NB4 (cell line): ENCODE measurements at places on chromosomes 1 and 21.

DNA sequence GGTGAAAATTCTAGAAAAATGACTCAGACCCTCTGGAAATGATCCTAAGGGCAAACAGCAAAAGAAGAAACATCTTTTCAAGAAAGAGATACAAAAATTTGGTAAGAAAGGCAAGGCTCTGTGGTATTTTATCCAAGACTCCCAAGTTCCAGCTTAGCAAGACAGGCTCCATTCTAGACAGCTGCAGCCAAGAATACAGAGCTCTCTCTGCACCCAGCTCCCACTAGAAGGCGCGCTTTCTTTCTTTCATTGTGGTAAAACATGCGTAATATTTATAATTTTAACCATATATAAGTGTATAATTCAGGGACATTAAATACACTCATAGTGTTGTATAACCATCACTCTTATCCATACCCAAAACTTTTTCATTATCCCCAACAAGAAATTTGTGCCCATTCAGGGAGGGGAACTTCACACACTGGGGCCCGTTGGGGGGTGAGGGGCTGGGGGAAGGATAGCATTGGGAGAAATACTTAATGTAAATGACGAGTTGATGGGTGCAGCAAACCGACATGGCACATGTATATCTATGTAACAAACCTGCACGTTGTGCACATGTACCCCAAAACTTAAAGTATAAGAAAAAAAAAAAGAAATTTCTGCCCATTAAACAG is 2.2 kb upstream of the HFM1 start:
- peak; percentile 6 for DNase-seq

DNA sequence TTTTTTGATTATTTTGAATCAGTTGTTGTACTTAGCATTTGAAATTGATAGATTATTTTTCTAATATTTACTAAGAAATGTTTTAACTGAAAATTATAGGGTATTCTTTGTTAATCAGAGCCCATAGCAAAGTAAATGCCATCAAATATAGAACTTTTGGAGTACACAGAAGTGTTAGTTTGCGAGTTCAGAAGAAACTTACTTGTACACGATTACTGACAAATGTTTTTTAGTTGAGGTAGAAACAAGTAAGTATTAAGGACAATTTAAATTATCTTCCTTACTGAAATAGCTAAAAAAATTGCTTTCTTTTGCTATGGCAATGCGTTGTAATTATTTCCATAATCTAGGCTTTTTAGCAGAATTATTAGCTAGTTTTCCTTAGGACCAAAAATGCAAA is 692.2 kb downstream of the USP25 start:
- no peak for DNase-seq

- DNase-seq: no peak
Observed at GRCh38 chr1:56378341-56379070, 200.9 kb downstream of the PLPP3 start.

- no peak for DNase-seq
Observed at GRCh38 chr1:55216096-55216495, 932 bp upstream of the USP24 start.

DNA sequence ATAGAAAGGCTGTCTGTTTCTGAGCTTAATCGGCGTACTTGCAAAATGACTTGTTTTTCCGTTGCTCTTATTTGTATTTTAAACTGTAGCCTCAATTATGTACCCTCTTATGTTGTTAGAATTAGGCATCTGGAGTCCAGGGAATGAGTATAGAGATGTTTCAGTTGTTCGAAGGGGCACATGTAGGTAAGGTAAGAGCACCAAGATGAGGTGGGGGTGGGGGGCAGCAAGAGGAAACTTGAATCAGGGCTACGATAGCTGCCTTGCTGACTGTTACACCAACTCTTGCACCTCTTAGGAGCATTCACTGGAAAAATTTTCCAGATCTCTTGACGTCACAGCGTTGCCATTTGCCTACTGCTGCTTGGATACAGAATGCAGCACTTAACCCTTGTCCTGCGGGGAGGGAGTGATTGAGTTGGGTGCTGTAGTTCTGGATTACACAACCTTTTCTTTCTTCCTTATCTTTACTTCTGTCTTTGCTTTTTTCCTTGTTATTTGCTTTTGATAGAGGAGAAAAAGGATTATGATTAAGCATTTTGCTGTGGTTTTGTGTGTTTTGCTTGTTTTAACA is 3.2 kb downstream of the ATP1B1 start:
- DNase-seq: peak; percentile 56

DNA sequence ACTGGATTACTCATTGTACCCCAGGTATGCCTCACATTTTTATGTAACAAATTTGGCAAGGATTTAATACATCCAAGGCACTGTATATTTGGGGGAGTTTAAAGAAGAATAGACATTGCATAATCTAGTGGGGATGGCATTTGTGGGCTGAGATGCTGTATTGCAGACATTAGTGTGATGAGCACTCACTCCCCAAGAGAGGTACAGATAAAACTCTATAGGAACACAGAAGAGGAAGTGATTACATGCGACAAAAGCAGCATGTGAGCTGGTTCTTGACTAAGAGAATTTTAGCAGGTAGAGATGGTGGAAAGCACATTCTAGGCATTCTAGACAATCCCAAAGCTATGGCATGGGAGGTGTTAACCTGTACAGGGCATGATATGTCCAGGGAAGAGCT is 24.2 kb upstream of the CDC14A start:
- DNase-seq: peak; percentile 47

GRCh38 chr1:89670163-89670562 is 37.2 kb downstream of the LRRC8C start:
- no peak for DNase-seq

GRCh38 chr1:118659646-118660045 is 328.5 kb downstream of the TBX15 start:
- DNase-seq: no peak

GRCh38 chr1:184388971-184389370 is 2.1 kb downstream of the C1orf21 start:
- DNase-seq: no peak

DNA sequence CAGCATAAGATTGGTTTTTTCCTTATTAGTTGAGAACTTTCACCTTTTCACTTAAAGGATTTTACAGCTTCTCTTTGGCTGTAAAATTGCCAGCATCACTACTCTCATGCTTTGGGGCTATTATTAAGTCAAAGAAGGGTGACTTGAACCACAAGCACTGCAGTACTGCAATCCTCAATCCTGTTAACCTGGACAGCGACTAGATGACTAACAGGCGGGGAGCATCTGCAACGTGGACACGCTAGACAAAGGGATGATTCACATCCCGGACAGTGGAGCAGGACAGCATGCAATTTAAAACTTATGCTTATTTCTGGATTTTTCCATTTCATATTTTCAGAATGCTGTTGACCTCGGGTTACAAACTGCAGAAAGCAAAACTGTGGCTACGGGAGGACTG is 8.1 kb downstream of the ARV1 start:
- DNase-seq: no peak

DNA sequence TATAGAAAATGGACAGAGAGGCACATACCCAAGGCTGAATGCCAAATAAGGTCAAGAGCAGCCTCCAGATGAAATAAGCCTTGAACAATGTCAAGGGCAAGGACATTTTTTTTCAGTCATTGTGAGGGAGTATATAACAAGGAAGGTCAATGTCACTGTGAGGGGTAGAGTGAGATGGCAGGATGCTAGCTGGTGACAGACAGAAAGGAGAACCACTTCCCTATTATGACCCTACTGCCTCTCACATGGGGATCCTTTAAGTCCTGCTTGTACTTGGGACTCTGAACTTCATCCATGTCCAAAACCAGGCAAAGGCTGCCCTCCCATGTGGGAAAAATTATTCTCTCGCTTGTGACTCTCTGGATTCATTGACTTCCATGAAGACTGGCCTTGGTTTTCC is 119.5 kb upstream of the COA6 start:
- DNase-seq: peak; percentile 10

DNA sequence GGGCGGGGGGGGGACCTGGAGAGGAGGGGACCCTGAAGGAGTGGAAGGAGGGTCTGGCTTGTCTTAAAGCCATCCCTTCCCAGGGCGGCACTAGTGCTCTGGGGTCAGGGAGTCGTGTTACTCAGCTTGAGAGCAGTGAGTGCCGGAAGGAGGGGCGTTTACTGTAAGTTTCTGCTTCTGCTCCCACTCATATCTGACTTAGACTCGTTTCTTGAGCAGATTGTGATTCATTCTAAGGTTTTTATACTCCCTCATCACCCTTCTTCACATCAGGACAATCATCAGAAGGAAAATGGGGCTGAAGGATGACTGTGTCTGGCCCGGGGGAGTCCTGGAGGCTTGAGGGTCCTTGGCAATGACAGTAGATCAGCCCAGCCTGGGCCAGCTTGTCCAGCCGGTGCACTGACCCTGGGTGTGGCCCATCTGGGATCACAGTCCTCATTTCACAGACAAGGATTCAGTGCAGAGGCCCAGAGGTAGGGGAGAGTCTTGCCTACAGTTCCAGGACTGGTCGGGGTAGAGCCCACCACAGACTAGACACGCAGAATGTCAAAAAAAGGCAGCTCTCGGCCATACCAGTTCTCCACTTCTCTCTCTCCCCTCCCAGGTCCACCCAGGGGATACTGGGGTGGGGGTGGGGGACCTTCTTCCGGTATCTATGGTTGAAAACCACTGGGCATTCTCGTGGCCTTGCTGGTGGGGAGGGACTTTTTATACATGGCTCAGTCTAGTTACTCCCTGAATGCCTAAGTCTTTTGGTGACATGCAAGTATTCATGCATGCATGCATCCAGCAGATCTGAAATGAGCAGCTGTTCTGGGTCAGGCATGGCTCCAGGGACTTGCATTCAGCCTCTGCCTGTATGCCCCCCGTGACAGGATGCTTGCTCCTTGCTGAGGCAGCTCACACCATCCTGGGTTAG is 5.1 kb downstream of the TNFRSF8 start:
- no peak for DNase-seq

- no peak for DNase-seq
Observed at GRCh38 chr1:84675631-84676030, 14.6 kb downstream of the SSX2IP start.
